Vagina (tissue), 2 donors: ENCODE measurements at places on chromosomes 7 and 10. TPM values are rescaled to one million over a fixed set of nuclear protein-coding genes. Genes with fewer than 3 reads are reported as not detected.

CFAP70 gene
- total RNA-seq: 1.5 TPM

GRCh38 chr7:157809154-157809862, 472.5 kb downstream of the DNAJB6 start:
- DNase-seq: no peak

- DNase-seq: no peak
Observed at GRCh38 chr7:55369427-55370400, 4.6 kb downstream of the LANCL2 start.

DNA sequence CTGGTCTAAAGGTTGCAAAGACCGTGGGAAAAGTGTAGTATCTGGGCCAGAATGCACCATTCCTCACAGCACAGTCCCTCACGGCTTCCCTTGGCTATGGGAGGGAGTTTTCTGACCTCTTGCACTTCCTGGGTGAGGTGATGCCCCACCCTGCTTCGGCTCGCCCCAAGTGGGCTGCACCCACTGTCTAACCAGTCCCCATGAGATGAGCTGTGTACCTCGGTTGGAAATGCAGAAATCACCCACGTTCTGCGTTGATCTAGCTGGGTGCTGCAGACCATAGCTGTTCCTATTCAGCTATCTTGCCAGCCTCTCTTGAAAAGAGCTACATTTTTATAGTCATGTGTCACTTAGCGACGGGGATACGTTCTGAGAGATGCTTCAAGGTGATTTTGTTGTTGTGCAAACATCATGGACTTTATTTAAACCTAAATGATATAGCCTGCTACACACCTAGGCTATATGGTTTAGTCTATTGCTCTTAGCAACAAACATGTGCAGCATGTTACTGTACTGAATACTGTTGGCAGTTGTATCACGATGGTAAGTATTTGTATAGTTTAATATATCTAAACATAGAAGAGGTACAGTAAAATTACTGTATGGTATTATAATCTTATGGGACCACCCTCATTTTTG, 120.0 kb downstream of the PPP1R9A start:
- no peak for DNase-seq
